Activated CD4-positive, alpha-beta T cell treated with anti-CD3 and anti-CD28 coated beads for 48 hours (primary cell): ENCODE measurements at places on chromosomes 1 and 21.

DNA sequence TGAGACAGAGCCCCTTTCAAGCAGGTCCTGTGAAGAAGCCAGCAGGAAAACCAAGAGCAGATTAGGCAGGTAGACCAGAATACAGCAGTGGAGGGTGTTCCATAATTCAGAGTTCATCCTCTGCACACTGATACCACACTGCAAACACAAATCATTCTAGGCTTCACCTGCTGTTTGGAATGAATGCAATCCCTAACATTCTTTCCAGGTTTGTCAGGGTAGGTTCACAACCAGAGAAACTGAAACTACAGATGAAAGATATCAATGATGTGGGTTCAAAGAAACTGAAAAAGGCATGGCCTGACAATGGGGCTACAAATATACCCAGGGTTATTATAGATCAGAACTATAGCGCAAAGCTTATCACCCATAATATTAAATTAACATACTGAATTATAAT, 8.9 kb upstream of the SGIP1 start:
- DNase-seq, result no peak

DNA sequence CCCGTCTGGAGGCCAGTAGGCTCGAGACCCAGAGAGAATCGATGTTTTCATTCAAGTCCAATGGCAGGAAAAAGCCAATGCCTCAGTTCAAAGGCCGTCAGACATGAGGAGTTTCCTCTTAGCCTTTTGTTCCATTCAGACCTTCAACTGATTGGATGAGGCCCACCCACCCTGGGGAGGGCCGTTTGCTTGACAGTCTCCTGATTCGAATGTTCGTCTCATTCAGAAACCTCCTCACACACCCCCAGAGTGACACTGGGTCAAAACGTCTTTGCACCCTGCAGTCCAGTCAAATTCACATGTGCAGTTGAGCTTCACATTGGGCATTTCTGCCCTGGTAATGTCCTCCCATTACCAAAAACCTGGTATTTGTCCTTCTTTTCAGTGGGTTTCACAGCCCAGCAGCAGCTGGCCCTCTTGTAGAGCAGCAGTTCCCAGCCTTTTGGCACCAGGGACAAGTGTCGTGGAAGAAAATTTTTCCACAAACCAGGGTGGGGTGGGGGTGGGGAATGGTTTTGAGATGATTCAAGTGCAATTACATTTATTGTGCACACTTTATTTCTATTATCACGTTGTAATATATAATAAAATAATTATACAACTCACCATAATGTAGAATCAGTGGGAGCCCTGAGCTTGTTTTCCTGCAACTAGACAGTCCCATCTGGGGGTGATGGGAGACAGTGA, 40.1 kb downstream of the RSPH1 start:
- DNase-seq, result no peak

DNA sequence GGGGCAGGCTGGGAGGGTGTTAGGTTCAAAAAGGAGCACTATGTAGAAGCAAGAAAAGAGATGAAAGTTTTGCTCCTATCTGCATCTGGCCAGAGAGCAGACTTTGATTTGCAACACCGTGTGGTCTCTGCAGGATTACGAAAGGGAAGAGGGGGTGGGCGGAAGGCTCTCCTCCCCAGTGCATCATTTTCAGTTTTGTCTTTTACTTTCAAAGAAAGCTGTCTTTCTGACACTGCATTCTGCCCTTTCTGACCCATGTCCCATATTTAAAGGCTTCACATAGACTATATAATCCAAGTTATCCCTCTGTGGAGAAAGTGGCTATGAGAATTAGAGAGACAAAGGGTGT, 126.5 kb downstream of the RHOU start:
- peak; percentile 18 for DNase-seq

DNA sequence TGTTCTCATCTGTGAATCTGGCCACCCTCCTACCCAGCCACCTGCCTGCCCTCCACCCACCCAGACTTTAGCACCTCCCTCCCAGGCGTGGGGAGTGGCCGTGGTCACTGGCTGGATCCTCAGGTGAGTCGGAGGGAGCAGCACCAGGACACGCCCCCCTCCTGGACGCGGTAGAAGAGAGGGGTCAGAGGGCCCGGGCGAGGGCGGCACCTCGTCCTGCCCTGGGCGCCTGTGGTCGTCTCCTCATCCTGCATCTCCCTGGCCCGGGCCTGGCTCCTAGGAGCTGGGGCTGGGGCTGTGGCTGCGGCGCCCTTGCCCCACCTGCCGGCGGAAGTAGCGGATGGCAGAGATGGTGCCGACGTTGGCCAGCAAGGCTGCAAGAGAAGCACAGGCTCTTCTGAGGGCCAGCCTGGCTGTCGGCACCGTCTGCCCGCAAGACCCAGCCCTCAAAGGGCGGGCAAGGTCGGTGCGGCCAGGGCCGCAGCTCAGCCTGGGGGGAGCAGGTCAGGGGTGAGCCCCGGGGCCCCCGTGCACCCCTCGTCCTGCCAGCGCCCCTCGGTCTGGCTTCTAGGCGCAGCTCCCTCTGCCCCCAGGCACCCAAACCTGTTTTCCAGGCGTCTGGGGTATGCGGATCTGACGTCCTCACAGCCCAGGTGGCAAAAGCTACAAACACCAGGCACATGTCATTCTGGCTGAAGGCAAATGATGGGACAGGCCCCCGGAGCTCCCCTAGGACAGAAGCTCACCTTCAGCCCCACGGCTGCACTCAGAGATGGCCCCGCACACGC, 5.8 kb downstream of the PERM1 start:
- peak; percentile 77 for DNase-seq

DNA sequence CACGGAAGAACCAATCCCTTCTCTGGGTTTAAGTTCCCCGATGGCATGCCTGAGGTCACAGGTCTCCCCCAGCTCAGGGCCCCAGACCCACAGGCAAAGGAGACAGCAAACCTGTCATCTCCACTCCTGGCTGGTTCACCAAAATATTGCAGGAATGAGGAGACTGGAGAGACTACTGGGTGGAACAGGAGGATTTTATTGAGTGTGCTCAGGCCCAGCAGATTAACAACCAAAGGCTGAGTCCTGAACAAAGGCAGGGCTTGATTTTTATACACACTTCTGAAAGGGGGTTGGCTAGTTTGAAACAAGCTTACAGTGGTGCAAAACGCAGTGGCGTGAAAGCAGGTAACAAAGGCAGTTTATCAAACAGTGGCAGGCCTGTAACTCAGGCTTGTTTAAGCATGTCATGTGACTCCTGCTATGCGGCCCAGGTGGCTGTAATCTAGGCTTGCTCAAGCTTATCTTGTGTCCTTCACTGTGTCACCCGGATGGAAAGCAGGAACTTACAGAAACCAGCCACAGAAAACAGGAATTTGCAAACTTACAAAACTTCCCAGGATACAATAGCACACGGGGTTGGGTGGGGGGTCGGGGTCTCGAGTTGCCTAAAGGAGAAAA, 27.4 kb upstream of the KCNJ15 start:
- DNase-seq, result no peak

DNA sequence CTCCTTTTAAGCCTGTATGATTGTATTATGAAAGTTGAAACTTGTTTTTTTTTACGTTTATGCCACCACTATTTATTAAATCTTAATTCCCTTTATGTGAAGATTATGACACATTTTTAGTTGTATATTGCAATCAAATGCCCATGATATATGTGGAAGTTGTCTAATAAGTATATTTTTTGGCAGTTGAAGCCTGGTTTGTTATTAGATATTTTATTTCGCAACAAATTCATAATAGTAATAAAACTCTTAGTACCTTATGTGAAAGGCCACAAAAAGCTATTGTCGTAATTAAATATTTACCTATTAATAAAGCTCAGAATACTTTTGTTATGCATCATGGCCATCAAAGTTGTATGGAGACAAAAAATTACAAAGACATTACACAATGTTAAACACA, 386.8 kb downstream of the NCAM2 start:
- no peak for DNase-seq

DNA sequence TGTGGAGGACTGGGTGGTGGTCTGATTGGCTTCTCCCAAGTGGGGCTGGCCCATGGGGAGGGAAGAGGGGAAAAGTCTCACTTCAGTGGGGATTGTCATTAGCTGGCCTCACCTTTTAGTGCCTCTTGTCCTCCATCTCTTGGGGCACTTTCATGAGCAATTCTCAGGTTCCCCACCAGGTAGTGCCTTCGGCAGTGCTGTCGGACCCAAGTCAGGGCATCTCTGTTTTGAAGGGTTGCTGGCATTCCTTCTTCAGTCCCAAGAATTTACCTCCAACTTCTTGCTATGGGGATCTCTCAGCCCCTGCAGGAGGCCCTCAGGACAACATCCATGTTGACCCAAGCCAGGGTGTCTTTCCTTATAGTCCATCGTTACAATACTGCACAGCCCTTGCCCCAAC, 54.7 kb upstream of the F3 start:
- DNase-seq, result no peak

GRCh38 chr1:31837451-31838158, 21.8 kb upstream of the SPOCD1 start:
- DNase-seq, result no peak

GRCh38 chr1:156320560-156320959, 17.5 kb downstream of the CCT3 start:
- no peak for DNase-seq

GRCh38 chr1:63693944-63694571, 79.8 kb upstream of the ROR1 start:
- no peak for DNase-seq

- DNase-seq, result no peak
Observed at GRCh38 chr1:157849229-157849875, 7.7 kb upstream of the CD5L start.

DNA sequence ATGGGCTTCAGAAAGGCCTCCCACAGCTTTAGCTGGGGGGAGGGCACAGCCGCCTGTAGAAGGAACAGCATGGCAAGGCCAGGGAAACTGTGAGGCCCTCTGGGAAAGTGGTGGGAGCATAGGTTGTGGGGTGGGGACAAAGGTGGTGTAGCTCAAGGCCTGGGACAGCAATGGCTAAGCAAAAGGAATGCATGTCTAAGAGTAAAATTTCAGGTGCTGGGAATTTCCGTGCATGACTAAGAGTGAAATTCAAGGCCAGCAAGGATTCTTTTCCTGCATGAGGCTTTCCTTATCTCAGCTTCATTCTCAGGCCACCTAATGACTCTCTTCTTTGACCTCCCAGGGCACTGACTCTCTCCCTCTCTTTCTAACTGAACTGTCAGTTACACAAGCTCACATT, 86.5 kb upstream of the WNT4 start:
- no peak for DNase-seq

- no peak for DNase-seq
Observed at GRCh38 chr1:60130703-60131102, 57.1 kb upstream of the C1orf87 start.

GRCh38 chr1:183831311-183831710, 26.4 kb downstream of the RGL1 start:
- no peak for DNase-seq

DNA sequence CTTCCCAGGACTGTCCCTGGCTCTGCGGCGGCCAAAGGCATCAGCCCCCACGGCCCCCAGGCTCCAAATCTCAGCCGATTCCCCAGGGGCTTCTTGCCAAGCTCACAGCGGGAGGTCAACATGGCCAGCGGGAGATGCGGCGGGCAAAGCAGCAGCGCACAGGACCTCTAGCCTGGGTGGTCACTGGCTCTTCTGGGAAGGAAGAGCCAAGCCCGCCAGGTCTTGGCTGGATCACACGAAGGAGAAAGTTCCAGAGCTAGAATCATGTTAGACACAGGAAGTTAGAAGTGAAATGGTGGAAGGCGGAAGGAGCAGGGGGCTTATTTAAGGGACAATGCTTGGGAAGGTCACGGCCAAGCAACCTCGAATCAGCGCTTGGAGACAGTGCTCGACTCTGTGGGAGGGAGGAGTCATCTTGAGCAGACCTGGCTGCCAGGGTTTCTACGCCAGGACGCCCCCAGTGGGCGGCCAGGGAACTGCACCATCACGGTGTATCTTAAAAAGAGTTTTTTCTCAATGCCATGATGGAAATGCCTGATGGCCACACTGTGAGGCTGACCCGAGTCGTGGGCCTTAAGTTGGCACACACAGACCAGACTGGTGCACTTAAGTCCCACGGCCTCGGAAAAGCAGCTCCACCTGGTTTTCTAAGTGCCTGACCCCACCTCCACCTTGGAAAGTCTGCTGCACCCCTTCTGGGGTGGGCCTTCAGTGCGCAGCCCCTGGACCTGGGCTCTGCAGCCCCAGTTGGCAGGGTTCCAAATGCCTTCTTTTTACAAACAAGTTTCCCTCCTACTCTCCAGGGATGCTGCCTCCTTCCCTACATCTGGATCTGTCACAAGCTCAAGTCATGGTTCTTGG, 29.3 kb downstream of the SLC66A1 start:
- peak; percentile 89 for DNase-seq

GRCh38 chr1:5601516-5601915, 390.7 kb downstream of the NPHP4 start:
- DNase-seq, result no peak

DNA sequence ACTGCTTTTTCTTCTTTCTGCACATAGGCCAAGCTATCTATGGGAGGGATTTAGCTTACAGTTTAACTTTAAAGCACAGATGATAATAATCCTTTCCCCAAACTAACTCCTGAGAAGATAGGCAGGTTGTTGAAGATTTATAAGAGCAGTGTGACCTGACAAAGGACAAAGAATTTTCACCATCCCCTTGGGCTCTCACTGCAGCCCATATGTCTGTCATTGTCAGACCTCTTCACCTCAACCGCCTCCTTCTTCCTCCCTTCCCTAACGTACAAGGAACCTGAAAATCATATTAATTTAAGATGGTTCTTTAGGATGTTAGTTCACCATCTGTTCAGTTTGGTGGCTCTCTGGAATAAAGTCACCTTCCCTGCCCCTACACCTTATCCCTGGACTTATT, 5.0 kb downstream of the RNU1-2 start:
- no peak for DNase-seq
